ENCODE measurements at places on chromosomes 12 and 14.

GRCh38 chr12:110279566-110280375, 1.3 kb upstream of the ATP2A2 start:
- no peak for DNase-seq

DNA sequence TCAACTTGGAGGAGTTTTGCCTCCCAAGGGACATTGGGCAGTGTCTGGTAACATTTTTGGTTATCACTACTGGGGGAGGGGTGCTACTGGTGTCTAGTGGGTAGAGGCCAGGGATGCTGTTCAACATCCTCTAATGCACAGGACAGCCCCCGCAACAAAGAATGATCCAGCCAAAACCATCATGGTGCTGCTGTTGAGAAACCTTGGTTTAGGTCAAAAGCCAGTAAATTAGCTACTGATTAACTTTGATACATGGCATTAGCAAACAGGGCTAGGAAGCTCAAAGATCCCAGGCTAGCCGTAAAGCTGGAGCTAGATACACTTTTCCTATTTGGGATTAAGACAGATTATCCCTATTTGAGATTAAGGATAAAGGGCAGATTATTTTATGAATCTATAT, 8.8 kb downstream of the ALKBH2 start:
- no peak for DNase-seq

GRCh38 chr12:115268451-115268850, 584.5 kb upstream of the TBX3 start:
- no peak for DNase-seq

DNA sequence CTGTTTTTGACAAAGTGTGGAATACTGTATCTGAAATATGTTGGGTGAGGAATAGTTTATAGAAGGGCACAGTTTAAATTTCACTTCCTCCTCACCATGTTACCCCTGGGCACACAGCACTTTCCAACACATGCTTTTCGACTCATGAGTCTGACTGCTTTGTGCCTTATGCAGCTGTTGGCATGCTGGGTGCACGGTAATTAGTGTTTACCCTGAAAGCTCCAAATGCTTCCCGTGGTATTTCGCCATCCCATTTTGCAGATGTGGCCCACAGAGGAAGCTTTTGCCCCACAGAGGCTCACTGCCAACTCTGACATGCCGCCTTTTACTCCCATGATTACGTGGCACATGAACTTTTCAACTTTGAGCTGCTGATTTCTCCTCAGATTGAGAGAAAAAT, 168.6 kb downstream of the PRKCH start:
- no peak for DNase-seq

Measured in CD4-positive, alpha-beta T cell treated with Interleukin-6 at 100 ng/mL for 8 hours (primary cell).